Right atrium auricular region (tissue), 2 donors: ENCODE measurements at places on chromosomes 6 and 20. TPM values are rescaled to one million over a fixed set of nuclear protein-coding genes. Genes with fewer than 3 reads are reported as not detected.

GRCh38 chr6:117603821-117604220, 1.5 kb upstream of the GOPC start:
- DNase-seq: no peak
- H3K4me3 ChIP-seq: no peak overlapping the region
- H3K36me3 ChIP-seq: no peaks in the 10 kb centered on the region
- no peak overlapping the region for H3K27ac ChIP-seq

DNA sequence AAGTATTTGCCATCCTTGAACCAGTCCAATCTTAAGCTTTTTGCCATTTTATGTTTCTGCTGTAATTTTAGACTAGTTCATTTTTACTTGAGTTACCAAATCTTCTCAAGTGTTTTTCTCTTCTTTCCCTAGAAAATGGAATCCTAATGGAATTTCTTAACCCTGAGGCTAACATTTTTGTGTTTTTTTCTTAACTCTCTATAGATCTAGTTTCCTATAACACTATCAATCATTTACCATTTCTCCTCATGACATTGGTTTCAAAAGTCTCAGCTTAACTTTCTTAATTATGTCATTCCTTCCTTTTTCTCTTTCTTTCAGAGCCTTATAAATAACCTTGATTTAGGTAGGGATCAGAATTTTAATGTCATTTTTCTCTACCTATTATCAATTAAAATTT, 54.8 kb downstream of the SENP6 start:
- H3K4me3 ChIP-seq: no peak overlapping the region
- H3K36me3 ChIP-seq: peaks cover 38% of the 10 kb centered on the region
- no peaks in the 10 kb centered on the region for H3K4me1 ChIP-seq
- DNase-seq: no peak

DNA sequence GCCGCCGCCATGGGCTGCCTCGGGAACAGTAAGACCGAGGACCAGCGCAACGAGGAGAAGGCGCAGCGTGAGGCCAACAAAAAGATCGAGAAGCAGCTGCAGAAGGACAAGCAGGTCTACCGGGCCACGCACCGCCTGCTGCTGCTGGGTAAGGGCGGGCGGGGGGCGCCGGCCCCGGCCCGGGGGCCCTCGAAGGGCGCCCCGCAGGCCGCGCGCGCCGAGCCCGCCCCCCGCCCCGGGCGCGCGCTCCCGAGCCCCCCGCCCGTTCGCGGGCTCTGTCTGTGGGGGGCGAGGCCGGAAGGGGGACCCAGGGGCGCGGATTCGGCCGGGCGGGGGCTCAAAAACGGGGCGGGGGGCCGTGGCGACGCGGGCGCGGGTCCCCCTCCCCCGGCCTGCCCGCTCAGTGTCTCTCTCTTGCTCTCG, 39.2 kb downstream of the GNAS start:
- peak overlapping the region; percentile 92 for H3K4me3 ChIP-seq
- DNase-seq: no peak
- peak overlapping the region; percentile 99 for H3K27ac ChIP-seq
- no peaks in the 10 kb centered on the region for H3K27me3 ChIP-seq

BMP5 gene
- 1.6 TPM for total RNA-seq

- no peak overlapping the region for H3K4me3 ChIP-seq
- H3K27me3 ChIP-seq: peaks cover 7% of the 10 kb centered on the region
- DNase-seq: no peak
- H3K4me1 ChIP-seq: no peaks in the 10 kb centered on the region
- no peaks in the 10 kb centered on the region for H3K36me3 ChIP-seq
These were observed 1.6 kb downstream of the KCNG1 start for GRCh38 chr20:51021067-51022025.

DNA sequence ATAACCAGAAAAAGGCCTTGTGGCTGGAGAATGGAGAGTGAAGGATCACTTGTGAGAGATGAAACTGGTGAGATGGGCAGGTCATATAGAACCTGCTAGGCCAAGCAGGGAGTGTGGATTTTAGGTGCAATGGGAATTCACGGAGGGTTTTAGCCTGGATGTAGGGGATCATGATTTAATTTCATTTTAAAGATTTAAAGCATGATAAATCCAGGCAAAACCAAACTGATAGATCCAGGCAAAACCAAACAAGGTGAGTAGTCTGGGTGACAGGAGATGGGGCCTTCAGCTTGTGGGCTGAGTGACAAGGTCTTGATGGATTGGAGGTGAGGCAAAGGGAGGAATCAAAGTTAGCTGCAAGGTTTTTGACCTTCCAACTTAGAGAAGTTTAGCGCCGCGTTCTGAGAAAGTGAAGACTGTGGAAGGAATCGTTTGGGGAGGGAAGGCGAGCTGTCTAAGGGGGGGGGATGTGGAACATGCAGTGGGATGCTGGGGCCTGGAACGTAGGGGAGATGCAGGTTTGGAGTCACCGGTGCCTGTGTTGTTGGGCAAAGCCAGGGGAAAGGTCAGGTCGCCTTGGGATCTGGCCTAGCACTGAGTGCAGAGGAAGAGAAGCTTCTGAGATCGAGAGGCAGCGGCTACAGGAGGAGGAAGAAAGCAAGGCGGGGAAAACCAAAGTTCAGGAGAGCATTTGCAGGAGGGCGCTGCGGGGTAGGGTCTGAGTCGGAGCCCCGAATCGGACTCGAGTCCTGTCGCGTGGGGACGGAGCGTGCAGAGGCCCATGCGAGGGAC, 1.3 kb upstream of the PLCG1 start:
- peak overlapping the region; percentile 81 for H3K4me3 ChIP-seq
- peak overlapping the region; percentile 94 for H3K27ac ChIP-seq
- no peaks in the 10 kb centered on the region for H3K27me3 ChIP-seq
- H3K4me1 ChIP-seq: no peaks in the 10 kb centered on the region
- DNase-seq: no peak

GRCh38 chr6:120410586-120410985, 923.7 kb downstream of the TBC1D32 start:
- no peak for DNase-seq
- no peaks in the 10 kb centered on the region for H3K27me3 ChIP-seq
- no peak overlapping the region for H3K27ac ChIP-seq
- no peaks in the 10 kb centered on the region for H3K4me1 ChIP-seq
- H3K36me3 ChIP-seq: no peaks in the 10 kb centered on the region

SPATA25 gene
- total RNA-seq: 1.4 TPM

- H3K36me3 ChIP-seq: no peaks in the 10 kb centered on the region
- no peaks in the 10 kb centered on the region for H3K4me1 ChIP-seq
- no peaks in the 10 kb centered on the region for H3K27me3 ChIP-seq
These were observed 998.0 kb upstream of the EPHA7 start for GRCh38 chr6:94417363-94417762.
